ENCODE measurements at places on chromosomes 2 and 18. TPM values are rescaled to one million over a fixed set of nuclear protein-coding genes. Genes with fewer than 3 reads are reported as not detected.

- no peak for DNase-seq
These were observed 138.4 kb upstream of the HS6ST1 start for GRCh38 chr2:128457006-128457604.

DNA sequence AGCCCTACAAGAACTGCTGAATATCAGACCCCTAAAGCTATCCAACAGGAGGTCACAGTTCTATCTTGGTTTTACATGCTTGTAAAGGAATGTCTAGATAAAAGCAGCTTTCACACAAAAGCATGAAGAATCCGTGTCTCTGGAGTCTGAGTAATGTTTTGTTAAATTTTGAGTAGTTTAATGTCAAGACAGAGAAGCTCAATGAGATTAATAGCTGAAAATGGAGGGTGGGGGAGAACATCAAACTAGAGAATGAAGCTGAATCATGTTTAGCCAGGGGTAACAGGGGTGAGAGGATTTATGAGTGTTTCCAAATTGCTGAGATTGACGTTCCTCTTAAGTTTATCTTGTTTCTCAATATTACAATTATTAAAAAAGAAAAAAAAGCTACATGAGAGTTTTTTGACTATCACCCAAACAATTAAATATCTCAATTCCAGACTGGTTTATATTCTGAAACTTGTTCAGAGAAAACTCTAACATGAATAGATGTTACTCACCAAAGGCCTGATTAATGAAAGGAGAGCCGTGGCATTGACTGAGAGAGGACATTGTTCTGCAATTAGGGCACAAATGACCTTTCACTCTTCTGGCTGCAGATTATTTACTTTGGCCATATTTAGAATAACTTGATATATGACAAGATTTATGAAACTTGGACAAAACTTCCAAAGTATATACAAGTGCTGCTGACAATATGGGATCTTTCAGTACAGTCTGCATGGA lies 266.4 kb upstream of the ETAA1 start:
- DNase-seq, result no peak

ABCA12 gene
- total RNA-seq, result 1.8 TPM

DNA sequence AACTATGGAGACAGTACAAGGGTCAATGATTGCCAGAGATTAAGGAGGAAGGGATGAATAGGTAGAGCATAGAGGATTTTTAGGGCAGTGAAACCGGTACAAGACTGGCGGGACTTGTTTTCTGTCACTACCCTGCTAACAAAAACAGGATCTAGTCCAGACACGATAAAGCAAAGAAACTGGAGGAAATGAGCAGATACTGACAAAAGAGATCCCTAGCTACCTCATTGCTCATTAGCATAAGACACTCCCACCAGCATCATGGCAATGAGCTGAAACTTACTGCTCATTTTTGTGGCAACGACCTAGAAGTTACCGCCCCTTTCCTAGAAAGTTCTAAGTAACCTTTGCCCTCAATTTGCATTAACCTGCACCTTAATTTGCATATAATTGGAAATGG lies 131.2 kb downstream of the ETAA1 start:
- no peak for DNase-seq

- no peak for DNase-seq
These were observed 112.8 kb downstream of the ANTXR1 start for GRCh38 chr2:69125816-69126215.
